Suppressor macrophage treated with lipopolysaccharide for 4 hours (primary cell): ENCODE measurements at places on chromosomes 1 and 21.

GRCh38 chr1:214305164-214305751, 24.3 kb downstream of the SMYD2 start:
- no peak for DNase-seq

GRCh38 chr1:232923739-232924386, 26.5 kb upstream of the NTPCR start:
- no peak for DNase-seq

GRCh38 chr1:32782086-32782485, 35.1 kb downstream of the YARS1 start:
- DNase-seq: no peak

- no peak for DNase-seq
Measured at GRCh38 chr21:29748391-29749167, 191.2 kb downstream of the GRIK1 start.
